ENCODE measurements at places on chromosomes 6 and 20.

DNA sequence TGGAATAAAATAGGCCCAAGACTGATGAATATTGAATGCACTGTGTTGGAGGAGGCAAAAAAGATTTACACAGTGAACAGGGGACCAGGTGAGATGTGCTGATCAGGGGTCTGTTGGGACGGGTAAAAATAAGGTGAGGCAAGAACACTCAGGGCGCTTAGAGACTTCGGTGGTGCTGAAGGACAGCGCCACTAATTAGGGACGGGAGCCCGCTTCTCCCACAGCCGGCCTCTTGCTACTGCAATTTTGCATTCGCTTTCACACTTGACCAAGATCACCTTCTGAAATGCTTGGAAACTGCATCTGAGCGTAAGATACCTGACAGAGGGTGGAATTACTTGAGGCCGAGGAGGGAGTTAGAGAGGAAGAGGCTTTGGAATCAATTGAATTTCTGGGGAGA is 7.3 kb downstream of the TFAP2D start:
- DNase-seq = peak; percentile 18

- no peak for DNase-seq
Observed at GRCh38 chr6:134821928-134822864, 127.7 kb downstream of the ALDH8A1 start.

GRCh38 chr6:149380523-149380922 is 19.5 kb upstream of the SUMO4 start:
- DNase-seq = no peak

DNA sequence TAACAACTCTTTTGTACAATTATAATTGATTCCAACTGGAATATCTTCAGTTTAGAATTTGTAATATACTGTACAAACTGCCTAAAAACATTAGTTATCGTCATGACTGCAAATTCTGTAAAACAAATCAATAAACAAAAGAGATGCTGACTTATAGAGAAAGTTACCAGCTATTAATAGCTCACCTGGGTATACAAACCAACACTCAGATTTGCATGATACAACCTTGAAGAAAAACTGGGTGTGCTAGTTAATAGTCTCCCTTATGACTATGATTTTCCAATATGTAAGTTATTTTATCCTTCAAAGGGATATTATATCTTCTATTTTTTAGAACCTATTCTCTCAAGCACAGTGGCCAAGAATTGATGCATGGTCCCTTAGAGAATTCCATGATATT is 698.5 kb downstream of the FRK start:
- no peak for DNase-seq

DNA sequence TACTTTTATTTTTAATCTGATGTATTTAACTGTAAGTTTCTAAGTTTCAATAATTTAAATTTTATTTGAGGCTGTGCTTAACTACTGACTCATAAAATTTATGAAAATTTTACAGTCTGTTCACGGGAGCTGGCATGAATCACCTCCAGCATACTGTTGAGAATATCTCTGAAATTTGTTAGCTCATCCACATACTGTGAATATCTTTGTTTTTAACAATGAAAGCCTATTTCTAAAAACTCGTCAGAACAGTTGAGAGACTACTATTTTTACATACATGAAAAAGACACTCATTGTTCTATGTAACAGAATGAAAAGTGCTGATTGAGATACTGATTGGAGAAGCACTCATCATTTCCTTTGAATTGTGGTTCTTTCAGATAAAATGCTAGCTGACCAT is 749.3 kb downstream of the TENT5A start:
- DNase-seq = no peak

- DNase-seq = peak; percentile 65
Observed at GRCh38 chr6:142474531-142475289, 172.9 kb downstream of the ADGRG6 start.

- DNase-seq = no peak
Observed at GRCh38 chr6:45712786-45713185, 302.9 kb downstream of the CLIC5 start.

GRCh38 chr6:25756382-25757363 is 2.1 kb downstream of the SLC17A4 start:
- DNase-seq = no peak

DNA sequence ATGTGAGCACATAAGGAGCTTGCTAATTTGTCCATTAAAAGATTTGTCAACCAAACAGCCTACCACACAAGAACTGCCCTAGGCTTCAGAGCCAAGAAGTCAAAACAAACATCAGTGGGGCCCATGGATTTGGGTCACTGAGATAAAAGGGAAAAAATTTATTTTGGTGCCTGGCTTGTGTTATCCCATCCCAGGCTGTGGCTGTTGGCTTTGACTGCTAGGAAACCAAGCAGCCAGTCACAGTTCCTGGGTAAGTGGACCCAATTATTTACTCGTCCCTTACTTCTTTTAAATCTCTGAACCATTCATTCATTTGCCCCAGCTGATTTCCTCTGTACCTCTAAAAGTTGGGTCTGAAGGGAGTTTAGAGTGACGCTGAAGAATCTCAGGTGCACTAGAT is 41.3 kb downstream of the EDN1 start:
- no peak for DNase-seq

DNA sequence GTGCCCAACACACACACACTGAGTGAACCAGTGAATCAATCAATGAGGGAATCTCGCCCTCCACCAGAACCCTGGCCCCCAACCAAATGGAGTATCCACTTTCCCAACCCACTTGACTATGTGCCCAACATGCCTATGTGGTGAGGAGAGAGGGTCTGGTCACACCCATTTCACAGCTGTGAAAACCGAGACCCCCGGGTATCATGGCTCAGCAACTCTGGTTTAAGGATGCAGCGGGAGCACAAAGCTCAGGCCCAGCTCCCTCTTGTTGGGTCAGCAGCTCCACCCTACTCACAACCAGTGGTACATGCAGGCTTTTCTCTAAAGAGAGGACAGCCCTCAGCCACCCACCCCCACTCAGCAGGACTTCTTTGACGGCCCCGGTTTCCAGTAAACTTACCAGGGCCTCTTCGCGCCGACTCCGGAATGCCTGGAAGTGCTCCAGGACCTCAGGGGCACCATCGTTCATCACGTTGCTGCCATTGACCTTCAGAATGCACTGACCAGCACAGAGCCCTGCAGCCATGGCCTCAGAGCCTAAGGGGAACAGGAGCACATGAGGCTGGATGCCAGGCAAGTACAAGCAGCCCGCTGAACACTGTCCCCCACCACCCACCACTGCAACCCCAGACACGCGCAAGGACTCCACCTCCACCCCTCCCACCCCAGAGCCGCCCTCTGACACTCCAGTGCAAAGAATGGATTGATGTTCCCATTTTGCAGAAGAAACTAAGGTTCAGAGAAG is 174.7 kb downstream of the PREX1 start:
- no peak for DNase-seq

DNA sequence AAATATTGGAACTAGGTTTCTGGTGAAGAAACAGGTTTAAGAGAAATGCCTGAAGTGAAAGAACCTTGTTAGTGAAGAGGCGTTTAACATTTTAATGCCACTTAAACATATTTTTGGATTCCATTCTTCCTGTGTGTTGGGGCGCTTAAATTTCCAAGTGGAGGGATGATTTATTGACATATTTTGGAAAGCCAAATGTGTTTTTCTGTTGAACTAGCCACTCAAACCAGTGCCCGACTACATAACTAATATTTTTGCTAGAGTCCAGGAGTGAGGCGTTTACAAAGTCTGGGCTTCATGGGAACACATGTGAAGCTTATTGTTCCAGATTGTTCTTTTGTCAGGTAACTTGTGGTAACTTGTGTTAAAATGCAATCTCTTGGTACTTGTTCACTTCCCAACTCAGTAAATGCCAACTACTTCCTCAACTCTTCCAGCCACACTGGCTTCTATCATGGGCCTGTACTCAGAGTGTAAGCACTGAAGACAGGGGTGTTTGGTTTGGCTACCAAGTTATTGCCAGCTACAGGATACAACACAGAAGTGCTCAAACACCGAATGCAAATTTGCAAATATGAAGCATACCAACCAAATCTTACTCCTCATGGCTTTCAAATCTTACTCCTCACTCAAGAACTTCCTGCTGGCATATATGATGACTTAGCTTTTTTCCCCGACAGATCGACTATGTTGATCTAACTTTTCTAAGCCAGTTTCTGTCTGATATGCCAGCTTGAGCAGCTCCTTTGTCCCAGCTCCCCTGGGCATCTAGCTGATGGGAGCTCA is 2.0 kb upstream of the ZNFX1 start:
- DNase-seq = no peak

DNA sequence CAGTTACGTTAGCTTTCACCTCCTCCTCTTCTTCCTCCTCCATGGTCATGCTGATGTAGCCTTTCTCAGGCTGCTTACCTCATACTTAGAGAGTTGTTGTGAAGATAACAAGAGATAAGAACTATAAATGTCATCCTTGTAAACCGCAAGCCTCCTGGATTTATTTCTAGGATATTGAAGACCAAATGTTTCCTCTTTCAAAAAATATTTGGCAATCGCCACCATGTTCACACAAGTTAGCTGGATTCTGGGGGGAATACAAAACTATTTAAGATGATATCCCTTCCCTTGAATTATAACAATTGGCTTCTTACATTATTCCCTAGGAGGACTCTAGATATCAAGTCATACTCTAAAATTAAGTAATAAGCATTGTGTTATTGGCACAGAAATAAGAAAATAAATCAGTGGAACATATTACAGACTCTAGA is 99.8 kb upstream of the PLEKHG1 start:
- DNase-seq = no peak

DNA sequence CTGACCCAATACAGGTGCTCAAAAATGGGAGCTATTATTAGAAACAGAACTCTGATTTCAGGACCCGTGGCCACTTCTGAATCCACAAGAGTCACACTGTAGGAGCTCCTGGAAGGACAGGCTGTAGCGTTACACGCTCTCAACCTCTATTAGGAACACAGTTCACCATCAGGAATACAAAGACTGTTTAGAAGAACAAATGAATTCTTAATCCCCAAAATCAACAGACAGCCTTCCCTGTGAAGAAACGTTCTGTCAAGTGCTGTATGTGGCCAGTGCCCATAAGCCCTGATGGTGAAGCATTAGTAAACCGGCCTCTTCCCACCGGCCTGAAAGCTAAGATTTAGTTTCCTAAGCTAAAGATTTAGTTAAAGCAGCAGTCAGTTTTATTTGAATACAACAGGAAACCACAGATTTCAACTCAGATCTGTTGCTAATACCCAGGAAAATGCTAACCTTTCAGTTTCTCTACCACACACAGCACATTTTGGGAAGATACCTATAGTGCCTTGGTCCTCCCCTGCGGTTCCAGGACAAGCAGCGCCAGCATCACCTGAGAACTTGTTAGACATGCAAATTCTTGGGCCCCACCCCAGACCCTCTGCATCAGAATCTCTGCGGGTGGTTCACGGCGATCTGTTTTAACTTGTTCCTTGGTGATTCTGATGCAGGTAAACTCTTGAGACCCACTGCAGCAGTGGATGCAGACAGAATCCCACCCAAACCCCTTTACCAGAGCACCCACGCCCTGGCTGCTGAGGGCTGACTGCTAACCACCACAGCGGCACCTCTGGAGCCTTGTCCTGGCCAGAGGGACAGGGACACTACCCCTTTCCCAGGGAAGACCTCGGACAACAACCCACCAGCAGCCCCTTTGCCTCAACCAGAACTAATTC is 33.4 kb downstream of the MTRES1 start:
- no peak for DNase-seq

DNA sequence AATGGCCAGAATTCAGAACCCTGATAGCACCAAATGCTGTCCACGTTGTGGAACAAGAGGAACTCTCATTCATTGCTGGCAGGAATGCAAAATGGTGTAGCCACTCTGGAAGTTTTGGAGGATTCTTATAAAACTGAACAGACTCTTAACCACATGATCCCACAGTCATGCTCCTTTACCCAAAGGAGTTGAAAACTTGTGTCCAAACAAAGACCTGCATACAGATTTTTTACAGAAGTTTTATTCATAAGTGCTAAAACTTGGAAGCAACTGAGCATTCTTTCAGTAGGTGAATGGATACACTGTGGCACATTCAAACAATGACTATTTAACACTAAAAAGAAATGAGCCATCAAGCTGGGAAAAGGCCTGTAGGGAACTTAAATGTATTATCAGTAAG is 32.5 kb downstream of the PREP start:
- DNase-seq = no peak

DNA sequence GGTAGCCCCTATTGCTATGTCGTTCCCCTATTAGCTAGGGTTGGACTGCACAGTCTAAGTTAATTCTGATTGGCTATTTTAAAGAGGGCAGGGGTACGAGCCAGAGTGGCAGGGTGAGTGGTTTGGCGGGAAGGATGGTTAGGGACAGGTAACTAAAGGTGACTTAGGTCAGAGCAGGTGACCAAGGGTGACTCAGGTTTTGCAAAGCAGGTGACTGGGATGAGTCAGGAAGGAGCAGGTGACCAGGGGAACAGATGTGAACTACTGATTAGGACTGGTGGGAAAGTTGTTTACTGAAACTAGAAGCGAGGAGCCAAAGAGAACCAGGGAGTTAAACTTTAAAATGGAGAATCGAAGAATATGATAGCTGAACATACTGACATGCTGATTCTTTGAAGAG is 295.2 kb downstream of the GJA1 start:
- no peak for DNase-seq

- no peak for DNase-seq
Observed at GRCh38 chr20:56752274-56752673, 123.2 kb downstream of the TFAP2C start.

DNA sequence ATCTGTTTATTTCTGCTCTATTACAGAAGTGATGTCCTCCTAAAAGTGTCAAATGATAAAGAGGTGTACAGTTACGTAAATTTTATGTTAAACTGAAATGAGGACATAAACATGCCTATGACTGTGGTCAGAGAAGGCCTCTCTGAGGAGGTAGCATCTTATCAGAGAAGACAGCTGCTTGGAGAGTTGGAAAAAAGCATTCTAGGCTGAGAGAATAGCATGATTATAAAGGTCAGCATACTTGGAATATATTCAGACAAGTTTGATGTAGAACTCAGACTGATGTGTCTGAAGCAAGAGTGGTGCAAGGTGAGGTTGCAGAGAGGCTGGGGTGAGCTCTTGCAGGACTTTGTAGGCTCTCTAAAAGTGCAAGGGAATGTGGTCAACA is 3.1 kb upstream of the PCNA start:
- no peak for DNase-seq

- DNase-seq = no peak
Observed at GRCh38 chr20:16124911-16125776, 448.1 kb downstream of the KIF16B start.

- no peak for DNase-seq
Observed at GRCh38 chr6:109303640-109304283, 78.5 kb downstream of the CD164 start.

DNA sequence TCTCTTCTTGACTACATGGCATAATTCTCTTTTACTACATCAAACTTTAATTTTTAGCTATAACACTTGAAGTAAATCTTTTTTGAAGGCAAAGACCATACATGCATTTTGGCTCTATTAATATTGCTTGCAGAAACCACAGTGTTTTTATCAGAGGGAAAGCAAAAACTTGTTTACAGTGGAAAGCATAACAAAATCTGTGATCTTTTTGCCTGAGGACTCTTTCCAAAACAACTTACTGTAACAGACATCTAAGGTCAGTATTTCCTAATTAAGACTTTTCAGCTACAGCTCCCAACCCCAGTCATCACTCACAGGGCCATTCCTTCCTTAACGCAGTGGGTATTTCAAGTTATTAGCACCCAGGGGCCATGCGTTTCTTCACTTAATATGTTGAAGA is 274.7 kb downstream of the CDKAL1 start:
- DNase-seq = no peak

Measured in dermis microvascular lymphatic vessel endothelial cell (primary cell).